ENCODE measurements at places on chromosomes 4 and X.

- peak; percentile 21 for DNase-seq
Measured at GRCh38 chrX:48540028-48540375, 488 bp downstream of the TBC1D25 start.

DNA sequence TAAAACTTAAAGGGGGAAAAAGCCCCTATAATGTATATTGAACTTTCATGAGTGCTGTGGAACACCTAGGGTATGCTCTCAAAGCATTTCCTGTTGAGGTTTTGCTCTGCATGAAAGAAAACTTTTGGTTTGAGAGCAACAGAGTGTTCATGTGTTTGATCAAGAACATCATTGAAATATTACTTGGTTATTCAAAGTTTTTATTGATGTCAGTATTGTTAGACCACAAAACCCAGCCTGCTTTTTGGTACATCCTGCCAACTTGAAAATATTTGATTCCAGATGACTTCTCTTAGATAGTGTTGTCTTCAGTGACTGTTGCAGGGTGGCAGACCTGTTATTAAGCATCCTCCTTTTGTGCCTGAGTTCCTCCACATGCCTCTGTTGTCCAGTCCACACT lies 68.0 kb downstream of the N4BP2 start:
- DNase-seq = no peak

GRCh38 chr4:31548823-31549222 lies 828.7 kb downstream of the PCDH7 start:
- DNase-seq = no peak

GRCh38 chr4:186485561-186486062 lies 69.8 kb downstream of the MTNR1A start:
- DNase-seq = no peak

- DNase-seq = no peak
Measured at GRCh38 chrX:24025741-24026403, 1.1 kb downstream of the KLHL15 start.

DNA sequence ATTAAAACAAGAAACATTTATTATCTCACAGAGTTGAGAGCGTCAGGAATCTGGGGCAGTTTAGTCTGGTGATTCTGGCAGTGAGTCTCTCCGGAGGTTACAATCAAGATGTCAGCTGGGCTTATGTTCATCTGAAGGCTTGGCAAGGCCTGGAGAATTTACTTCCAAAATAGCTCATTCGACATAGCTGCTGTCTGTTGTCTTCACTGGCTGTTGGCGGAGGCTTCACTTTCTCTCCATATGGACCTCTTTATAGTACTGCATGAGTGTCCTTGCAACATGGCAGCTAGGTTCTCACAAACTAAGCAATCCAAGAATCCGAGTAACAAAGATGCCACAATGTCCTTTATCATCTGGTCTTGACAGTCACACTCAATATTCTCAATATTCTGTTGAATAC lies 70.2 kb upstream of the ADGRL3 start:
- DNase-seq = no peak

- DNase-seq = no peak
Measured at GRCh38 chrX:87434618-87435017, 83.0 kb upstream of the KLHL4 start.

DNA sequence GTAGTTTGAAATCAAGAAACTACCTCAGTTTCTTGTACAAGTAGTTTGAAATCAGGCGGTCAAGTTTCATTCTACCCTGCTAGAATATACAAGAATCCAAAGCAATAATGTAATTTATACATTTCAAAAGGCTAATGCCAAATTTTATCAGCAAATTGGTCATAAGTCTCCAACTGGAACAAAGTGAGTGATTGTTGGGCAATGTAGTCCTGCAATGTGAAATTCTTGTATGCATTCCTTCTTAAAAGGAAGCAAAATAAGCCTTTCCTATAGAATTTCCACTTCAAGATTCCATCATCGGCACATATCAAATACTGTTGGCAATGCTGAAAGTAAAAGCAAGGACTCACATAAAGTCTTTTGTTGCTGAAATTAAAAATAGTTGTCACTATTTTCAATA lies 334.9 kb downstream of the IL1RAPL1 start:
- no peak for DNase-seq

- no peak for DNase-seq
Measured at GRCh38 chr4:184386271-184386781, 88.0 kb downstream of the IRF2 start.

- DNase-seq = no peak
Measured at GRCh38 chr4:133565379-133565778, 416.3 kb downstream of the PCDH10 start.

DNA sequence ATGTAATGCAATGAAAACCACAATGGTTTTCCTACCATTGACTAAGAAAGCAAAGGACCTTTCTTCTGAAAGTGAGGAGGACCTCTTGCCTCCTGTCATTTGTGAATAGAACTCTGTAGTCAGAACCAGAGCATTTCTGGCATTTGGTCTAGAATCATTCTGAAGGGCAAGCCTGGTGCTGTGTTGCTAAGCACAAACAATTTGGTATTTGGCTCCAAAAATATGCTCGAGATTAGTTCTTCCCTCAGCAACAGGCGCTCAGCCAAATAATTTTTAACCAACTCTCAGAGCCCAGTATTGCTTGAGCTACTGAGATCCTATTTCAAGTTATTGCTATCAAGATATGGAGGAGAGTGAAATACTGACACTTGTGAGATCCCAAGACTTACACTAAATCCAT lies 71.0 kb downstream of the SNCA start:
- no peak for DNase-seq

DNA sequence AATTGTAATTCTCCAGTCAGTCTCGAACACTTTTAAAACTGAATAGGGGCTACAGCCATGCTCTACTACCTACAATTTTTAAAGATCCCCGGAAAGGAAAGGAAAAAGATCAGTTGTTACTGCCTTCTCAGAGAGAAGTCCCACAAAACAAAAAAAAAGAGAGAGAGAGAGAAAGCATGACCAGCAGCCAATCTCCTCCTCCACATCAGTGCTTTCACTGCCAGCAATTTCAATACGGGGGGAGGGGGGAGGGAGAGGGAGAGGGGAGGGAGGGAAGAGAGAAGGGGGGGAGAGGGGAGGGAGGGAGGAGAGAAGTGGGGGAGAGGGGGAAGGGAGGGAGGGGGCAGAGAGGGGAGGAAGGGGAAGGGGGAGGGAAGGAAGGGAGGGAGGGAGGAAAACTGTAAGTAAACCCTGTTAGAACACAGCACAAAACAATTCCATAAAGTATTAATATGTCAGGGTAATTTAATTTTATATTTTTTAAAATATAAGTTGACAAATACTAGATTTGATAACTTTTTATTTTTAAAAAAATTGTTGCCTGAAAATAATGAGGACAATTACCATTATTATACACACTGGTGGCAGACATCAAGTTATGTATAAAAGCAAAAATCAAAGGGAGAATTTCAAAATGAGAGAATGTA lies 108.0 kb downstream of the LRBA start:
- no peak for DNase-seq

DNA sequence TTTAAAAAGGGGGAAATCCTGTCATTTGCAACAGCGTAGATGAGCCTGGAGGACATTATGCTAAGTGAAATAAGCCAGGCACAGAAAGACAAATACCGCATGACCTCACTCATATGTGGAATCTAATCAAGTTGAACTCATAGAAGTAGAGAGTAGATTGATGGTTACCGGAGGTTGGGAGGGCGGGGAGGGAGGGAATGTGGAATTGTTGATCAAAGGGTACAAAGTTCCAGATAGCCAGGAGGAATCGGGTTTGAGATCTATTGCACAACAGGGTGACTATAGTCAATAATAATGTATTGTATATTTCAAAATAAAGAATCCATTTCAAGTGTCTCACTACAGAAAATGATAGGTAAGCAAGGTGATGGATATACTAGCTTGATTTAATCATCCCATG lies 393.2 kb downstream of the BCOR start:
- no peak for DNase-seq

DNA sequence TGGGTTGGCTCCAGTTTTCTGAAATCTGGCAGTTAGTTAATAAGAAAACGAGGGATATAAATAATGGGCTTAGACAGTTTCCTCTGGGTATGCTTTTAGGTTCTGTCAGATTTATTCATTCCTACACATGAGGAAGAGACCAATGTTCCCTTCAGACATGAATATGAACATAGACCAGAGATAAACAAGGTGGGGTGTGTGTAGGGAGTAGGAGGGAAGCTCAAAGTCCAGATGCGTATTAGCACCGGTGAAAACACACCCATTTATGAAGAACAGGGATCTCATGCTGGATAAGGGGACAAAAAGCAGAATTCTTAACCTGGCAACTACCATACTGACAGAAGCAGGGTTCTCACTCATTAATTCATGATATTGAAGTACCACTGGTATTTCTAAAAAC lies 223.0 kb downstream of the SOWAHB start:
- DNase-seq = no peak

DNA sequence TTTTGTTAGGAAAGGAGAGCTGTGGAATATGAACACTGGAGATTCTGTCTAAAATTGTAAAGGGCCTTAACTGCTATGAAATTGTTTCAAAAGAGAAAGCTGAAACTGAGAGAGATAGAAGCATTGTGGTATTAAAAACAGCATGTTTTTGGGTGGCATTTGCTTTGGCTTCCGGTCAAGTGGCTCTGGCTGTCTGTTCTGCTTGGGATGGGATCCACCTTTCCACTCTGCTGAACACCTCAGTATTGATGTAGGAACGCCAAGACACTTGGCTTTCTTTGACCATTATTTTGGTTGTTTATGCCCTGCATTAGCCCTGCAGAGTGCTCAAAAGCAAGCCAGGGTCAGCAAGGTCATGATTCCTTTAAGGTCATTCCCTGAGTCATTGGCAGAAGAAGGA lies 199.7 kb downstream of the SLC4A4 start:
- no peak for DNase-seq

GRCh38 chrX:68995780-68996551 lies 167.1 kb downstream of the EFNB1 start:
- DNase-seq = no peak

GRCh38 chrX:55072286-55072685 lies 2.5 kb upstream of the PAGE2B start:
- DNase-seq = no peak

- no peak for DNase-seq
Measured at GRCh38 chrX:133666256-133666655, 251.0 kb upstream of the GPC4 start.

DNA sequence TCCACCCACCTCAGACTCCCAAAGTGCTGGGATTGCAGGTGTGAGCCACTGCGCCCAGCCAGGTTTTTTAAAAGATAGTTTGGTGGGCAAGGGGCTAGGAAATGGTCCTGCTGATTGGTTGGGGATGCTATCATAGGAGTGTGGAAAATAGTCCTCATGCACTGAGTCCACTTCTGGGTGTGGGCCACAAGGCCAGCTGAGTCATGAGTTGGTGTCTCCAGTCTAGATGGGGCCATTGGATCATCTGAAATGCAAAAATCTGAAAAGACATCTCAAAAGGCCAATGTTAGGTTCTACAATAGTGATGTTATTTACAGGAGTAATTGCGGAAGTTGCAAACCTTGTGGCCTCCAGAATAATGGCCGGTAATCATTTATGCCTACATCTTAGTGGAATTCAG lies 221.1 kb downstream of the ZNF674 start:
- no peak for DNase-seq

DNA sequence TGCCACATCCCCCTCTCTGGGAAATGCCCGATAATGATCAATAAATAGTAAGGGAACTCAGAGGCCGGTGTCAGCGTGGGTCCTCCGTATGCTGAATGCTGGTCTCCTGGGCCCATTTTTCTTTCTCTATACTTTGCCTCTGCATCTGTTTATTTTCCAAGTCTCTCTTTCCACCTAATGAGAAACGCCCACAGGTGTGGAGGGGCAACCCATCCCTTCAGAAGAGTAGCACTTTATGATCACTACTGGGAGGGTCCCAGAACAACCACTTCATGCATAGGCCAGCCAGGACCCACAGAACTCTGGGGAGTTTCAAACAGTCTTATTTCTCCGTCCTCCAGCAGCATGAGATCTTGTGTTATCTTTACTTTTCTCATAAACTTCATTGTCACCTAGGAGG lies 100.1 kb downstream of the CEP44 start:
- no peak for DNase-seq

GRCh38 chr4:76214177-76214675 lies 602 bp upstream of the SCARB2 start:
- no peak for DNase-seq

DNA sequence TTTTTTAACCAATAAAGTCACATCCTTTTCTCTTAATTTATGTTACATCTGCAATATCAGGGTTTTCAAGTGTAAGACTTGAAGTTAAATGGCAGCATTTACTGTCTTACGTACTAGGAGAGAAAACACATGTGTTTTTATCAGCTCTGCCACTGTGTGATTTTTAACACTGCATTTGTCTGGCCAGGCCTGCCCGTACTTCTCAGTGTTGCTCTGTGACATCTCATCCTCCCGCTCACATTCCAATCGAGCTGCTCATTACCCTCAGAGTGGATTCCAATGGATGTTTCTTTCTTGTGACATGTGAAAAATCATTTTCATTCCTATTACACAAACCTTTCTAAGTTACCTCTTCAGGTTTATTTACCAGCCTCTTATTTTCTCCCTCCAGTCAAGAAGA lies 420.3 kb downstream of the FAT4 start:
- no peak for DNase-seq

DNA sequence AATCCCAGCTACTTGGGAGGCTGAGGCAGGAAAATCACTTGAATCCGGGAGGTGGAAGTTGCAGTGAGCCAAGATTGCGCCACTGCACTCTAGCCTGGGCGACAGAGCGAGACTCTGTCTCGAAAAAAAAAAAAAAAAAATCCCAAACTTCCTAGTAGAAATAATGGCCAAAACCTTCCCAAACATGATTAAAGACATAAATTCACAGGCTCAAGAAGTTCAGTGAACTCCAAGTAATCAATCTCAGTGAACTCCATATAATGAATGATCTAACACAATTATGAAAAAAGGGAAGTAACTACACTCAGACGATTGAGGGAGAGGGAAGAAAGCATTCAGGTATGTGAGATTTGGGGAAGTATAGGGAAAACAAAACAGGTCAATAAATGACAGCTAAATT lies 6.5 kb downstream of the FUNDC1 start:
- DNase-seq = no peak

DNA sequence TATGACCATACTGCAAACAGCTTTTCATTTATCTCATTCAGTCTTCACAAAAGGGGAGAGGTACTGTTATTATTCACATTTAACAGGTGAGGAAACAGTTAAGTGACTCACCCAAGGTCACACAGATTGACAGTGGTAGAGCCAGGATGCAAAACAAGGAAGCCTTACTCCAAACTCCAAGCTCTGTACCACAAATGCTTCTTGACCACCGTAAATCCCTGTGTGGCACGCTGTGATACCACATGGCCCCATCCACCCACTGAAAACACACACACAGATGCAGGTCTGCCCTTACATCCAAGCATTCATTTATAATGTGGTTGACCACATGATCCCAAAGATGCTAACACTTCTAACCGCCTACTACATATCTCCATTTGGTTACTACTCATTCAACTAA lies 129.5 kb downstream of the TSPAN5 start:
- DNase-seq = no peak

DNA sequence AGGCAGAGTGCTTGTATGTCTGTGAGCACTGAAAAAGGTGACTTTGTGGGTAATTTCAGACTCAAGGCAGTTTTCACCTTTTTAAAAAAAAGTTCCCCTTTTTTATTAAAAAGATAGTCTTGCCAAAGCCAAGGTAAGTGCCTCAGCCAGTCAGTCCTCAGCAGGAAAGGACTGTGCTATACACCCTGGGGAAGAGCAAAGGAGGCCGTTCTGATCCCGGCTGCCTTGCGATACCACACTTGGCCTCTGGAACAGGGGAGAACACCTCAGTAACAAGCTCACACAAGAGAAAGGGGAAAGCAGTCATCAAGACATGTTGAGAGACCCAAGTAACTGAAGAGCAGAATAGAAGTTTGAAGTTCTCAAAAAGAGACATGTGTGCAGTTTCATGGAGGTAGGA lies 541.7 kb downstream of the BCOR start:
- no peak for DNase-seq
